ENCODE measurements at places on chromosomes 5 and 9.

- DNase-seq: no peak
Measured at GRCh38 chr9:101119206-101119819, 90.8 kb downstream of the PLPPR1 start.

GRCh38 chr5:86546582-86546981 lies 71.2 kb upstream of the COX7C start:
- no peak for DNase-seq

DNA sequence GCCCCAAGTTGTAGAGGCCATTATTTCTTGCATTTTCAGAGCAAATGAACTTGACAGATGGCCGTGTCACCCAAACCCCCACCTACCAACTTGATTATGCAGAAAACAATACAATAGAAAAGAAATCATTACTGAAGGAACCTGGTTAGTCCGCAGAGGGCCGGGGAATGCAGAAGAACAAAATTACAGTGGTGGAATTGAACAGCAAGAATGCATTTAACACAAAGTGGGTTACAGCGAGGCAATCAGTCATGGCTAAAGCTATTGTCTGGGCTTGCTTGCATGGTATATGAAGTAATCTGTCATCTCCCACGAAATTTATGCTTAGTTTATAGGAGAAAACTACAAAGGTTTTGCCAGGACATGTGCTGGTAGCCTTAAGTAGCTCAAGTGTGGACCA lies 238.3 kb upstream of the IRX1 start:
- DNase-seq: no peak

DNA sequence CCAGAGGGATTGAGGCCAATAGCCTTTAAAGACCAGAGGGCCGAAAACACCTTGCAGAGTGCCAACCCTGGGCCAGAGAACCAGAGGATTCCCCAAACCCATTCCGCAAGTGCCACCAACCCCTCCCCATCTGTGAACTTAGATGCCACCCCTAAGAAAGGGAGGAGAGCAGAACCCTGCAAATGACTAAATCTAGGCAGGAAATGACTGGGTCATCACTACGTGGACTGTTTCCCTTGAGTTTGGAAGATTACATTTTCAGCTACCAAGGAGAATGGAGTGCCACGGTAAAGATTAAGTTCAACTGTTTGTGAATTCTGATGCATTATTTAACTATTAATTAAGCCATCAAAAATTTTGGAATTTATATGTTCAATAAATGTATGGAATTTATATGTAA lies 142.8 kb downstream of the ENC1 start:
- DNase-seq: no peak
